ENCODE measurements at places on chromosomes 1 and 21.
A peak's percentile ranks its signal among the peaks of the same experiment; 100 is the strongest.

DNA sequence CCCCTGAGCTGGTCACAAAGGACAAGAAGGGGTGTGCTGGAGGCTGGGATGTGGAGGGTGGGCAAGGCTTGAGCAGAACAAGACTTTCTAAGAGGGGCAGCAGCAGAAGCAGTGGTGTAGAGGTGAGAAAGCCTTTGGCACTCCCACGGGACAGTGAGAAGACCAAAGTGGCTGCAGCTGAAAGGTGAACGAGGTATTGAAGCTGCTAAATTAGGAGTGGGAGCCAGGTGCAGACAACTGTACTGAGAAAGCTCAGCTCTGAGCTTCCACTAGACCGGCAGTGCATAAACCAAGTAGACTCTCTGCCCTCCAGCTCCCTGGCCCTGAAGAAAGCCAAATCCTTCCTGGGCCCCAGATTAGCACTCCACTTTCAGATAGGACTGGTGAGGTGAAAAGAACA lies 93.0 kb downstream of the VWA5B1 start:
- no peak for DNase-seq

GRCh38 chr1:27856561-27857343 lies 15.6 kb upstream of the THEMIS2 start:
- no peak for DNase-seq

DNA sequence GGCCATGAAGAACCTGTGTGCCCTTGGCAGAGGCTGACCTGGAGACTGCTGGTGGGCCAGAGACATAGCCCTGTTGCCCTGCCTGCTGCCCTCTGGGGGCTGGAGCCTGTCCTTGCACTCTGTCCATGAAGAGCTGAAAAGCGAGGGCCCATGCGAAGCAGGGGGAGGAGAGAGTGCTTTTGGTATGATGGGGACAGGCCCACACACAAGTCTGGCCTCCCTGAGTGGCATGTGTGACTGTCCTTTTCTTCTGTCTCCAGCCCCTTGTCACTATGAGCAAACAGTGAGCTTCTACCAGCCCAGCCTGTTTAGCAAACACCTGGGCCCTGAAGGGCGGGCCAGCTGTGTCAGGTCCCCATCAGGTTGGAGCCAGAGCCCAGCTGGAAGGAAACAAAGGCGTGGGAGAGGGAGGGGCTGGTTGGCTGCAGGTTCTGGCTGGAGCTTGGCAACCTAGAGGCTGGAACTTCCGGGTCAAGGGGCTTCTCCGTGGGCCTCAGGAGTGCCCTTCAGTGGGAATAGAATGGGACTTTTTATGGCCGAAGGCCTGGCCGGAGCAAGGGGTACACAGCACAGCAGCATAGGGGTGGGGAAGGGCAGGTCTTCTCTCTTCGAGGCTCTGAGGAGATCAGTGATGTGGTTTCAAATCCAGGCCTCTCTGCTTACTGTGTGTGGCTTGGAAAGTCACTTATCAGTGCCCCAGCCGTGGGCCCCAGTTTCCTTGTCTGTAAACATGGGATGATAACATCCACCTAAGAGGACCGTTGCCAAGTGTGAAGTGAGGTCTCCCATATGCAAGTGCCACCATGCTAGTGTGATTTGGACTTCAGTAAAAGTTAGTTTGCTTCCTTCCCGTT lies 14.3 kb downstream of the QSOX1 start:
- DNase-seq: peak; percentile 48

DNA sequence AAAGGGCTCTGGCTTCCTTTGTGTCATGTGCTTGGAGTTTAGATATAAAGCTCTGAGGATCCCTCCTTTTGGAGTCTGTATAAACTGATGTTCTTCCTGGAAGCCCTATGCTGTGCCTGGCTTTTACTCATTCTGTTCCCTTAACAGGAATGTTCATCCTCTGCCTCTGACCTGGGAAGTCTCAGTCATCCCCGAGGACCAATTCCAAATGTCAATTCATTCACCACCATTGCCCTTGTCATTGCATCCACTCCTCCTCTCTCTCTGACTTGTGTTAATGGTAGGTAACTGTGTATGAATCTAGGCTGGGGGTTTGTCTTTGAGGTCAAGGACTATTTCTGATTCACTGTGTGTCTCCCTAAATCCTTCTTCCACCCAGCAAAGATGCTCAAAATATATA lies 204.2 kb upstream of the CAMK1G start:
- no peak for DNase-seq

DNA sequence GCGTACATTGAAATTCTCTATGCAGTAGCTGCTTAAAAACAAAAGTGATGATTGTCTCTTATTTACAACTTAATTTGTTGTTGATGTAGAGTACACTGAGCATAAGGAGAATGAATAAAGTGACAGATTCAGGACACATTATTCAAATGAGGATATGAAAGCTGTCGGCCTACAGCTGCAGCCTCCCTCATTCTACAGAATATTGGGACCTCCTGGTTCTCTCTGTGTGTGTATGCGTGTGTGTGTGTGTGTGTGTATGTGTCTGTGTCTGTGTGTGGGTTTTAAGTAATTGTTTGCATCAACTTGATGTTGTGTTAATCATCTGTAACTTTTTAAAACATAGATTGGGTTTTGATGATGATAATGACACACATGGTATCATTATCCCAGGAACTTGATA lies 17.9 kb downstream of the PROX1 start:
- no peak for DNase-seq

GRCh38 chr1:78884685-78885452 lies 121.7 kb downstream of the ADGRL4 start:
- no peak for DNase-seq

DNA sequence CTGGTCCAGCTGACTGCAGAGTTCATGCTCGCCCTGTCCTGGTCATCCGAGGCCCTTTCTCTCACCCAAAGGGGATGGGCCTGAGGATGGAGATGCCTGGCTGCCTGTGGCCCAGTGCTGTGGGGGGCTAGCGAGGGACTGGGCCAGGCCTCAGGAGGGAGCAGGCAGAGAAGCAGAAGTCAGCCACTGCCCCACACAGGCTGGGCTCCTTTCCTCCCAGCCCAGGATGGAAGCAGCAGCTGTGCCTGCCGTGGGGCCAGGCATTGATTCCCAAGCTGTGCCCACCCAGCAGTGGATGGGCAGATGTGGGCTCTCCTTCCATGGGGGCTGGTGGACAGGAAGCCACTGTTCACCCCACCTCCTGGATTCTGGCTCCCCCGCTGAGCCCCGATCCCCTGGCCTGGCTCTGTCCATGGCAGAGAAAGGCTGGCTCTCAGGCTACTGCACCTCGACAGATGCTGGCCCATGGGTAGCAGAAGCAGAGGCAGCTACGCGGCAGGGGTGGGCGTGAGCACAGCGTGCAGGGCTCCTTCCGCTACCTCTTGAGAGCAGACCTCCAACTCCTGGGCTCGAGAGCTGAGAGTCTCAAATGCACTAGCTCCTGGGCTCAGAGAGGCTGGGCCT lies 24.6 kb downstream of the RUNX3 start:
- DNase-seq: no peak

- DNase-seq: no peak
Observed at GRCh38 chr21:45113543-45113942, 39.2 kb downstream of the ADARB1 start.

DNA sequence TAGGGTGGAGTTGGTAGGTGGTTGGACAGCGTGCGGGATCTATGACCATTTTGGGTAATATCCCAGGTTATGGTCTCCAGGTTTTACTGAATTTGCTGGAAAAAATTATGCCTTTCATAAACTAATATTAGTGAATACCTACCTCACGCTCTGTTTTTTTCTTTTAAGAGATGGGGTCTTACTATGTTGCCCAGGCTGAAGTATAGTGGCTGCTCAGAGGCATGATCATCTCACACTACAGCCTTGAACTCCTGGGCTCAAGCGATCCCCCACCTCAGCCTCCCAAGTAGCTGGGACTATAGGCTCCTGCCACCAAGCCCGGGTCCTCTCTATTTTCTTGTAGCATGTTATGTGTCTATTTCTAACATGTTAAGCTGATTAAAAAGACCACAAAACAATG lies 100.2 kb downstream of the RHOU start:
- no peak for DNase-seq

GRCh38 chr1:34165422-34165921 lies 442 bp upstream of the CSMD2 start:
- DNase-seq: no peak

GRCh38 chr1:193234530-193234929 lies 48.1 kb upstream of the B3GALT2 start:
- DNase-seq: no peak

GRCh38 chr21:44079846-44080245 lies 27.4 kb upstream of the PWP2 start:
- DNase-seq: no peak

GRCh38 chr1:85449356-85449755 lies 15.6 kb downstream of the DDAH1 start:
- DNase-seq: no peak

GRCh38 chr1:203140743-203141520 lies 13.4 kb downstream of the ADORA1 start:
- no peak for DNase-seq

GRCh38 chr1:183909672-183910071 lies 104.8 kb downstream of the RGL1 start:
- DNase-seq: no peak

DNA sequence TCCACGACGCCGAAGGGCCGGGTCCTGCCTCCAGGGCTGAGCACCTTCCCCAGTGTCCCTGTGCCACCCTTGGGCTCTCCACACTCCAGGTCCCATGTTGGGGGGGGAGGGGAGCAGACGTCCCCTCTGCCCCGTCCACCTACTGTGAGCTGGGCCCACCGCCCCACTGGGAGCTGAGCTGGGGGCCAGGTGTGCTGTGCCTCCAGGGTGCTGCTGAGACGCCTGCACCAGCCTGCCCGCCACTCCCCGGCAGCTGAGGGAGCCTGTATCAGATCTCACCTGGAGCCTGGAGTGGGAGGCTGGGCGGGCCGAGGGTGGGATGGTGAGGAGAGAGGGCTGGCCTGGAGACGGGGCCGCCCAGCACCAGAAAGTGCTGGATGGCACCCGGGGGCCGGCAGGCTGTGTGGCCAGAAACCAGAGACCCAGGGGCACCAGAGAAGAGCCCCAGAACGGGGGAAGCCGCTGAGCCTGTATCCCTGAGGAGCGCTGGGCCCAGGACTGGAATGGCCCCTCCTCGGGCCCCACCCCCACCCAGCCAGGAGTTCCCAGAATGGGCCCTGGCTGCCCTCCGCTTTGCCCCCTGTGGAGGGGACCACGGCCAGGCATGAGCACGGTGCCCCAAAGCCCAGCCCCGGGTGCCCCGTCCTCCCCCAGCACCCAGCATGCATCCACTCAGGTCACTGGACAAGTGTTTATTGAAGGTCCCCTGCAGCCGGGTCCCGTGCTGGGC lies 3.4 kb downstream of the TNFRSF18 start:
- no peak for DNase-seq

DNA sequence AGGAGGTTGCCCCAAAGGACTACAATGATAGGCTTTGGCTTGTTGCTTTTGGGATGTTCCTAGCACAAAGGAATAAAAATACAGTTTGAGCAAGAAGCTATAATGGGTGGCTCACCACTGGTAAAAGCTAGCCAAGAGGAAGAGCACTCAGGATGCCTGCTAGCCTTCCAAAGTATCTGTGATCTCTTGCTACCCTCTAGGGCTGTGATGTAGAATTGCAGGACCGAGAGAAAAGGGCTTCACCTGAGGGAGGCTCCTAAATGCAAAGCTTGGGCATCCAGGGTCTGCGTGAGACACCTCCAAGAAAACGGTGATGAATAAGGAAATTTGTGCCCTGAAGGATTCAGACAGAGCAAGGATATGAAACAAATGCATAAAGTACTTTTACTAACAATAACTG lies 17.7 kb downstream of the IVL start:
- DNase-seq: peak; percentile 35

DNA sequence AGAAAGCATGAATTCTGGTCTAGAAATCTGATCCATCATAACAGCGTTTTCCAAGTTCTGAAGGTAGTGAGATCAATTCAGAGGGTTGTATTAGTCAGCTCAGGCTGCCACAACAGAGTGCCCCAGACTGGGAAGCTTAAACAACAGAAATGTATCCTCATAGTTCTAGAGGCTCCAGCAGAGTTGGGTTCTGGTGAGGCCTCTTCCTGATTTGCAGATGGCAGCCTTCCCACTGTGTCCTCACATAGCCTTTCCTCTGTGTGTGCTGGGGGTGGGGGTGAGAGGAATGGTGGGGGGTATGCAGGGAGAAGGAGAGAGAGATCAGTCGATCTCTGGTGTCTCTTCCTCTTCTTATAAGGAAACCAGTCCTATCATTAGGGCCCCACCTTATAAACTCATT lies 15.1 kb downstream of the ZBTB8B start:
- no peak for DNase-seq

DNA sequence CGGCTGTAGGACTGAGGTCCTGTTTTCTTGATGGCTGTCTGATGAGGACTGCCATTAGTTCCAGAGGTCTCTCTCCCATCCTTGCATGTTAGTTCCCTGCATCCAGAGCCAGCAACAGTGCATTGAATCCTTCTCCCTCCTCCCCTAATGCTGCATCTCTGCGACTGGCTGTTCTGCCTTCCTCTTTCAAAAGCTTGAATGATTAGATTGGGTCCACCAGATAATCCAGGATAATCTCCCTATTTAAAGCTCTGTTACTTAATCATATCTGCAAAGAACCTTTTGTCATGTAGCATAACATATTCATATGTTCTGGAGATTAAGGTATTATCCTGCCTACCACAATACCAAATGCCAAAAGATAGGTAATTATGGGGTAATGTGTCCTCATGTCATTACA lies 377.5 kb downstream of the GPATCH2 start:
- DNase-seq: no peak

DNA sequence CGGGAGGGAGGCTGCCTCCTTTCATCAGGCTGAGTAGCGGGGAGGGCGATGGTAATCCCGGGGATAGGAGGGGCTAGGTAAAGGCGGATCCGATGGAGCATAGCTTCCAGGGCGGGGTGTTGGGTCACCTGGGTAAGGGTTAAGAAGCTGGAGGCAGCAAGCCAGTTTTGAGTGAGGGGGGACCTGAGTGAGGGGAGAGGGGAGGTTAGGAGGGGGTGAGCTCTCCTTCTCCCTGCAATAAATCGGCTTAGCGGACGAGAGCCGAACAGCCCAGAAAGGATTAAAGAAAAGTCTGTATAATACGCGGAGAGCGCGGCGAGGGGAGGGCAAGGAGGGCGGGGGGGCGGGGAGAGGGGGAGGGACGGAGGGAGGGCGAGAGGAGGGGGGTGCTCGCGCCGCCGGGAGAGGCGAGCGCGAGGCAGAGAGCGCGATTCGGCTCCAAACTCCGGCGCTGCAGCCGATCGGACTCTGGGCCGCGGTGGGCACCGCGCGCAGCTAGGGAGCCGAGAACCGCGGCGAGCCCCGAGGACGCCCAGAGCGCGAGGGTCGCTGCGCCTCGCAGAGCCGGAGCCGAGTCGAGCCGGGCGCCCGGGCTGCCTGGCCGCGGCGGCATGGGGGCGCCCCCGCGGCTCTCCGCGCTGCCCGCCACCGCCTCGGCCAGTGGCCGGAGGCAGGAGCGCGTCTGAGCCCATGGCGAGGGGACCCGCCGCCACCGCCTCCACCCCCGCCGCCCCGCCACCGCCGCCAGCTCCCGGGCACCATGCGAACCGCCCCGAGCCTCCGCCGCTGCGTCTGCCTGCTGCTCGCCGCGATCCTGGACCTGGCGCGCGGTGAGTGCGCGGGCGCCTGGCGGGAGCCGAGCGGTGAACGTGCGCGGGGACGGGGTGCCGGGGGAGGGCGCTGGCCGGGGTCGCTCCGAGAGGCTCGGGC lies at the start of gene IGSF21:
IGSF21 (plus strand) TSS at position 430 of the 930 bp plus-strand sequence; CDS start at position 761, 331 bp downstream.
- no peak for DNase-seq

GRCh38 chr1:8031176-8031785 lies 5.2 kb upstream of the ERRFI1 start:
- DNase-seq: peak; percentile 78

GRCh38 chr21:29130270-29130969 lies at the start of gene MAP3K7CL:
MAP3K7CL (plus strand) TSS chr21:29130644; CDS start chr21:29133345, 2,701 bp downstream.
- peak; percentile 99 for DNase-seq

- no peak for DNase-seq
Observed at GRCh38 chr1:18703041-18703621, 72.5 kb downstream of the PAX7 start.

- DNase-seq: peak; percentile 76
Observed at GRCh38 chr21:37087188-37087587, 14.1 kb downstream of the TTC3 start.

Data from HCEC 1CT (cell line).